ENCODE measurements at places on chromosomes 3 and 15.
A peak's percentile ranks its signal among the peaks of the same experiment; 100 is the strongest.

GRCh38 chr3:172814738-172815137, 64.2 kb downstream of the ECT2 start:
- DNase-seq: no peak

GRCh38 chr3:128360705-128361271, 105.9 kb downstream of the DNAJB8 start:
- no peak for DNase-seq

DNA sequence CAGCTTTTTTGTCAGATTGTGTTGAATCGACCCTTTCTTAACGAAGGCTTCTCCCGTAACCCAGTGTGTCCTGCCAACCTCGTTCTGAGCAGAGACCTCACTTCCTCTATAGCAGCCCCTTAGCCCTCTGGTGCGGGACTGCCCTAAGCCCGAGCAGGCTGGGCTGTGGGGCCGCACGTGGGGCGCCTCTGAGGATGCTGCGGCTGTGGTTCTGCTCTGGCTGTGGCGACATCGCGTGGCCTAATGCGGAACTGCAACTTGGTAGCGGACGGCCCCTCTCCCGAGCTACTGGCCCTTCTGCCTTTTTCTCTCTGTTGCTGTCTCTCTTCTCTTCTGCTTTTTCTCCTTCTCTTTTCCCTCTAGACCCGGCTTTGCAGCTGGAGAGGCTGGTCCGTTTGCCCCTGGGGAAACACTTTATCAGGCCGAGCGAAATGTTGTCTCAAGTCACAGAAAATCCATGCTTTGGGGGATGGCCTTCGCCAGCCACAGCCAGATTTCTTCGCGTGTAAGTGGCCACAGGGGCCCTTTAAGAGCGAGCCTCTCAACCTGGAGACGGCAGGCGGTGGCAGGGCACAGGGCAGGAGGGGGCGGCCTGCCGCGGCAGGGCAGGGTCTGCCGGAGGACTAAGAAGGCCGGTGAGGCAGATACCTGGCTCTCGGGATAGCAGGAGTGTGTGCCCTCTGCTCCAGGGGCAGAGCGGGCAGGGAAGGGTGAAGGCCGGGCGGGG, 19.4 kb upstream of the KIF23 start:
- peak; percentile 82 for DNase-seq

DNA sequence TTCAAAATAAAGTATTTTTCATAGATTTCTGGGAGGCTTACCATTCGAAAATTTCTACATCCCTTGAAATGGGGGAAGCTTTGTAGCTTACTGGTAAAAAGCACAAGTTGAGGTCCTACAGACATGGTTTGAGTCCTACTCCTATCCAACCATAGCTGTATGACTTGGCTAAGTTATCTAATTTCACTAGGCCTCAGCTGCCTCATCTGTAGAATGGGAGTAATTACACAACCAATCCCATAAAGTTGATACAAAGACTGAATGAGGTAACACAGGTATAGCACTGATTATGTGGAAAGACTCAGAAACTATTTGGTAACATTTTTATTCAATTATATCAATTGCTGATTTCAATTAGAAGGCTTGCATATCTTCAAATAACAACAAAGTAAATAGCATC, 157.4 kb downstream of the PLD1 start:
- no peak for DNase-seq

DNA sequence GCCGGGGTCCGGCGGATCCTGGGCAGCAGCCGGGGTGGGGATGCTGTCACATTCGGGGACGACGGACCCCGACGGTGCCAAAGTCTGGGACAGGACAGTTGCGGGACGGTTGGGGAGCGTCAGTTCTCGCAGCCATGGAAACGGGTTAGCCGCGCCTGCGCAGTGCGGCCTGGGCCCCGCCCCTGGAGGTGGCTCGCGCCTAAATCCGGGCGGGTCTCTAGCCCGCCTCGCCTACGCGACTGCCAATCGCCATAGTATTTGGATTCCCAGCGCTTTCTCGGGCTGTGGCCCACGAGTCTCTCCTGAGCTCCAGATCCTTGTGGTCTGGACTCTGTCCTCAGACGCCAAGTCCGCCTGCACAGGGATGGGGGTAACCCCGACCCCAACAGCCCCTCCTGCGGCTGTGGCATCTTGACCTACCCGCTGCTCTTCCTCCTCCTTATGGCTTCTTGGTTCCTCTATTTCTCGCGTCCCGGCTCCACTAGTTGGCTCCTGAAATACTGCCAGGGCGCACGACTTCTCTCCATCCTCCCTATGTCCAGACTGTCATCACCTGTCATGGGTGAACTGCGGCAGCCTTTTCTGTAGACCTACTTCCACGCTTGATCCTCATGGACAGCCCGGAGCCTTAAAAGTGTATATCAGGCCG, at the start of gene ZMYND10:
Gene ZMYND10, minus strand, starts transcription at position 147 of the 649 bp plus-strand sequence. CDS start 153 bp downstream, outside the sequence.
- peak; percentile 73 for DNase-seq

GRCh38 chr3:150469031-150469930, 61.2 kb downstream of the TSC22D2 start:
- no peak for DNase-seq

DNA sequence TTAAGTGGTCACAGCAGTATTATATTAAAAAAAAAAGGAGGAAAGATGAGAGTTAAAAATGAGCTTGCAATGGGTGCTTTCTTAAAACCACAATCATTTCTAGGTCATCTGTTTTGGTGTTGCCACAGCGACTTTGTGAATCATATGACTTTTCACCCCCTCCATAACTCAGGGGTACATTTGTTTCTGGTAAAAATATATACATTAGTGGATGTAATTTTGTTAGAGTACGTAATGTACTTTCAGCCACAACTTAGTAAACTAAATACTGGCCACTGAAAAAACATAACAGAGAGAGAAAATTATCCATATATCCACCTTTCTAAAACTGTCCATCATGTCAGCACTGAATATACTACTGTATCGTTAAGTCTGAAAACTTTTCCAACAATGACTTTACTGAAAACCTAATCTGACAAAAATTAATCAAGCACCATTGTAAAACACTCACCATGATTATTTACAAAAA, 3.4 kb downstream of the ANKRD28 start:
- DNase-seq: no peak

DNA sequence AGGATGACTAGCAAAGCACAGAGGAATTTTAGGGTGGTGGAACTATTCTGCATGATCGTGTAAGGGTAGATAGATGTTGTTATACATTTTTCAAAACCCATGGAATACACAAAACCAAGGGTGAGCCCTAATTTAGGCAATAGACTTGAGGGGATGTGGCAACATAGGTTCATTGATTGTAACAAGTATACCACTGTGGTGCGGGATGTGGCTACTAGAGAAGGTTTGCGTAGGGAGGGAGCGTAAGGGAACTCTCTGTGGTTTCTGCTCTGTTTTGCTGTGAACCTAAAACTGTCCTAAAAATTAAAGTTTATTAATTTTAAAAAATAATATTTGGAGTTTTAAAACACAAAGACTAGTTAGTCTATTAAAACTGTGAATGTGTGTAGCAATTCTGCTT, 202.8 kb downstream of the PLCL2 start:
- no peak for DNase-seq

DNA sequence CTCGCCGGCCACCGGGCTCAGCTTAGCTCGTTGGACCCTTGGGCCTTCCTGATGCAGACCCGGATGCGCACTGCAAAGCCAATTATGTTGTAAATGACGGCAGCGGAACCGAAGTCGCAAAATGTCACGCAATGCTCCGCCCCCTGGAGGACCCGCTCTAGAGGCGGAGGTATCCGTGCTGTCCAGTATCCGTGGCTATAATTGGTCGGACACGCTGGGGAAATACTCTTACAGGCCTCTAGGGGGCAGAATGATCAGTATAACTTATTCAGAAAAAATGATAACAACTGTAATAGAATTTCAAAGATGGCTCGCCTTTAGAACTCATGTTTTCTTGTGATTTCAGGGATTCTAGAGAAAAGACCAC, at the start of gene PRR23B:
Gene PRR23B, minus strand, starts transcription at position 59 of the 367 bp plus-strand sequence. CDS start 265 bp downstream, outside the sequence.
- DNase-seq: no peak

DNA sequence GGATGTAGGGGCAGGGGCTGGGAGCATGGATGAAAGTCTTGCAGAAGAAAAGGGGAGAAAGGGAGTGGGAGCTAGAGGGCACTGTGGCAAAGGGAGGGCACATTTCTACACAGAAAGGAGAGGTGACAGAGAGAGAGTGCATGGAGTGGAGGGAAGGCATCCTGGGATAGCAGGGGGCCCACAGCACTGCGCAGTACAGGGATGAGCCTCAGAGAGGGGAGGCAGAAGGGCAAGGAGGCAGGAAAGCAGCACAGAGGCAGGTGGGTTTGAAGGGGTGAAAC, 5.4 kb downstream of the STOML1 start:
- DNase-seq: no peak

DNA sequence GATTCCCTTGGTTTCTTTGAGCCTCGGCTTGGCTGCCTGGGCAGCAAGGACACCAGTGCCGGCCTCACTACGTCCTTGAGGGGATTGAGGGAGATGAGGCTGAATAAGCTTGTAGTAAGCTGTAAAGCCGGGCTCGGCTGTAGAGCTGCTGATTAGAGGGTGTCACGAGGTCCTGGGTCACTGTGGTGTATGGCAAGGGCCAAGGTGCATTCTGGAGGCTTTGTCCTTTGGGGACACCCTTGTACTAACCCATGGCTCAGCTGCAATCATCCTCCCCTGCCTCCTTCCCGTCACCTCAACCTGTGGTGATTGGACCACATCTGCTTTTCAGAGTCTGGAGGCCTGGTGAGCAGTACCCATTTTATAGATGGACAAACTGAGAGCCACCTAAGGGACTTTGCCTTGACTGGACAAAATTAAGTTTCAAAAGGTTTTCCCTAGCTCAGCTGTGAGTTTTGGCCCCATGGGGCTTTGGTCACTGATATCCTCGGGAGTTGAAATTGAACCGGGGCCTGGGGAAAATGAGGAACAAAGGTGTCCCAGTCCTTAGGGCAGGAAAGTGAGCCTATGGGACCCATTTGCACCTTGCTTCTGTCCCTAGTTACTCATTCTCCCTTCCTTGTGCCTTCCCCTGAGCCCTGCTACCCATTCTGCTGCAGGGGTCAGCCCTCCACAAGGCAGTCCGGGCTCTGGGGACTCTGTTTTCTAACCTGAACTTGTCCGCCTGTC, 2.4 kb downstream of the SLC6A6 start:
- DNase-seq: no peak

DNA sequence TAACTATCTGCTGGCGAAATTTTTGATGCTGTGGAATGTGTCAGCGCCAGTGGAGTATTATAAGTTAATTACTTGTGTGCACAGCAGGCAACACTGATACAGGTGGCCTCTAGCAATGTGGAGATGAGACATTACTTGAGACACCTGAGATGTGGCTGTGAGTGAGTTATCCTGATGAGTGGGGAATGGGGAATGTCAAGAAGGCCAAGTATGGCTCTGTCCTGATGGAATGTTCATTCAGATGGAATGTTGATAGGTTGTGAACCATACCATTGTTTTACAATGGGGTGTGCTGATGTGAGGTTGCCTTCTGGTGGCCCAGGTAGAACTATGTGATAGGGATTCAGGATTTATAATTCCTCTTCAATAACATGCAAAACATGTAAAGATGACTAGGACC, 404.8 kb downstream of the PTPRG start:
- DNase-seq: no peak

- no peak for DNase-seq
Observed at GRCh38 chr3:142088522-142088921, 60.8 kb downstream of the TFDP2 start.

DNA sequence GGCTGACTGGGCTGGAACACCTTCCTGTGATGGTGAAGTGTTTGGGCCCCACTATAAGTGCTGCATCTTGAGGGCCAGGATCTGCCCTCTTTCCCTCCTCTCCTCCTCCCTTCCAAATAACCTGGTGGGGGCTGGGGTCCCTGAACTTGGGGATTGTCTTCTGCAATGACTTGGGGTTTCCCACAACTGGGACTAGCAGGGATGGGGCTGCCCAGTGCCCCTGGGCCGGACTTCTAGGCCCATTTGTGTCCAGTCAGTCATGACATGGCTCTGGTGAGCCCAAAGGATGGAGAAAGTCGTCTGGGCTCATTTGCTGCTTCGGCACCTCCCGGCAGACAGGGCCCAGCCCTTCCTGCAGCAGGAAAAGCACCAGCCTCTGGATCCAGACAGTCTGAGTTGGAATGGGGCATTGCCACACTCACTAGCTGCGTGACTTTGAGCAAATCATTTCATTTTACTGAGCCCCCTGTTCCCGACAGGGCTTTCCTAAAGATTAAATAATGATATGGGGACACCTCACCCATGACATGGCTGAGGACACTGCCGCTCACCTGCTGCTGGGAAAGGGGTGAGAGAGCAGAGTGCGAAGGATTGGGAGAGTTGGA, 113.2 kb downstream of the DNAJB8 start:
- DNase-seq: no peak

GRCh38 chr3:131283862-131284261, 97.7 kb upstream of the NUDT16 start:
- DNase-seq: no peak

GRCh38 chr3:16871915-16872842, 12.6 kb upstream of the PLCL2 start:
- DNase-seq: no peak

- DNase-seq: no peak
Observed at GRCh38 chr3:100719136-100719535, 9.8 kb downstream of the TFG start.

DNA sequence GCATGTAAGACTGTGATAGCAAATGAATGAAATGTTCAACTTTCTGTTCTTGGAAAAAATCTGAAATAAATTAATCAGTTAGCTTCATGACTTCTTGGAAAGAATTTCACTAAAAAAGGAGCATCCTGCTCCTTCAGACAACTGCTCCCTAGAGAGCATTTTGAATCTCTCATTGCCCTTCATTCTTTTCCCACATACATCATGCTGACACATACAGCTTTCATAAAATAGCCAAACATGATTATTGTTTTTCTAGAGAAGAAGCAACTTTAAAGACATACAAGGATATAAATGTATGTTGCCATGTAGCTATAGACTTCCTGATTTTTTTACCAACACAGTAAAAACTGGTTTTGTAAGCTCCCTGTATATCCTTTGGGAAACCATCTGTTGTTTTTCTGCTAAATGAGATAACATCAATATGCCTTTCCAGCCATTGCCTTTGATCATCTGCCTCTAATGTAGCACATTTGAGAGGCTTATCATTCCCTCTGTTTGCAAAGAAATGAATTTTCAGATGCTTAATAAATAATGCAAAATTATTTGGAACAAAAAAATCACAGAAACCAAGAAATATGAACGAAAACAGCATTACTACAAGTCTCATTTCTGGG, 248.2 kb upstream of the GPR149 start:
- no peak for DNase-seq

DNA sequence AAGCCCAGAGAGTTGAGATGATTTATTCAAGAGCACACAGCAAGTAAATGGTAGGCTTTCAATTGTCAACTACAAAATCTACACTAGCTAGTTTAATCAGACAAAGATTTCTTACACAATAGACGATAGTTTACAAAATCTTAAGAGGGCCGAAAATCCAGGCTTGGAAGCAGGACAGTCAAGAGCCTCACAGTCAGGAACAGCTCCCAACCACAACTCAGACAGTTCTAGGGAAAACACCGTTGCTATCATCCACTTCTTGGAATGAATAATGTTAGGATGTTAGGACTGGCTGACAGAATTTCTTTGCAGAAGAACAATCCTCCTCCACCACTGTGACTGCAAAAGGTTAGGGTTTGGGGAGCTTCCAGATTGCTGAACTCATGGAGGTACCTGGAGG, 290.8 kb upstream of the ZPLD1 start:
- DNase-seq: no peak
